ENCODE measurements at places on chromosomes 5 and 9.

GRCh38 chr9:103215197-103215596 is 220.1 kb downstream of the CYLC2 start:
- DNase-seq = no peak

- peak; percentile 47 for DNase-seq
Measured at GRCh38 chr9:4769321-4770080, 23.2 kb upstream of the RCL1 start.

DNA sequence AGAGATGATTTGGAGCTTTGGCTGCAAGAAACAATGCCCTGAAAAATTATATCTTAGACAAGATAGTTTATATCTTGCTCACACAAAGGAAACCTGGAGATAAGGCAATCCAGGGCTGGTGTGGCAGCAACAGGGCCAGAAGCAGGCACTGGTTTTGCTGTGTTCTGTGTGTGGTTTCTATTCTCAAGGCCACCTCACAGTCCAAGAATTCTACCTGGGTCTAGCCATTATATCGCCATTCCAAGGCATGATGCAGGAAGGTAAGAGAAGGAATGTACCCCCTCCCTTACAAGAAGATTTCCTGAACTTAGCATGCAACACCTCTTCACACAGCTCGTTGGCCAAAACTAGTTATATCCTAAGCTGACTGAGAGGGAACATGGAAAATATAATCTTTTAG is 74.5 kb upstream of the MEGF10 start:
- DNase-seq = no peak

DNA sequence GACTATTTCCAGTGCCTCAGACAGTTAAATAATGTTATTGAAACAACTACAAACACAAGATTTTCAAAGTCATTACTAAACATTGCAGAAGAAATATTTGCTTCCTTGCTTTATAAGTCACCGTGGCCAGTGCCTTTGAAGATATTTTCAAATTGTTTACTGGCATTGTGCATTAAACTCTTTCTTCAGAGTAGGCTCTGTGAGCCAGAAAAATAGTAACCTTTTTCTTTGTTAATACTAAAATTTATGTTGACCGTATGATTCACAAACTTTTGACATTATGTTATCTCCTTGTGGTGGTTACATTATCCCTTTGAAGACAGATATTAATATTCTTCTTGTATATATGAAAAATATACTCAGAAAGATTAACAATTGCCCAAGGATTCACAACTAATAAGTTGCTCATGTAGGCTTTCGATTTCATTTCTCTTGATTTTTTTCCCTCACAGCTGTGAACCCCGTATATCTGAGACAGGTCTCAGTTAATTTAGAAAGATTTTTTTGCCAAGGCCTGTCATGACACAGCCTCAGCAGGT is 140.1 kb downstream of the NR3C1 start:
- DNase-seq = no peak

GRCh38 chr5:72767289-72768010 is 49.0 kb upstream of the TNPO1 start:
- no peak for DNase-seq

Data from activated CD4-positive, alpha-beta T cell treated with anti-CD3 and anti-CD28 coated beads, Interleukin-10, Interleukin-2, amounts not matched to agents 100 ng/mL and 50 ng/mL, durations not matched to agents 16 hours and 8 hours (primary cell).